ENCODE measurements at places on chromosomes 3 and 15.

DNA sequence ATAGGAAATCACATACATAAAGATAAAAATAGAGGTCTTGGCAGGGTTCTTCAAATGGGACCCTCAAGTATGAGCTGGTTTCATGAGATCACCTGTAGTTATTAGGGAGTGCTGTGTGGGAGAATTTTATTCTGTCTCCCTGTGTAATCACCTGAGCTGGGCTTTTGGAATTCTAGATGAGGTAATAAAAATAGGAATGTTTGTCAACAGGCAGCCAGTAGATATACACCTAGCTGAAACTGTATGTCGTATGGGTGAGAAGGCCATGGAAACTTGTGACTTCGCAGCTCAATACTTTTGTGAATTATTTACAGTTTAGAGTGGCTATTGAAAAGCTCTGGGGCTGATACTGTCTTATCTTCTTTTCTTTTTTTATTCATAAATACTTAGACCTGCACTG is 40.5 kb upstream of the PLCL2 start:
- no peak for DNase-seq

- DNase-seq, result no peak
These were observed 596 bp upstream of the SGO1 start for GRCh38 chr3:20186600-20187004.

DNA sequence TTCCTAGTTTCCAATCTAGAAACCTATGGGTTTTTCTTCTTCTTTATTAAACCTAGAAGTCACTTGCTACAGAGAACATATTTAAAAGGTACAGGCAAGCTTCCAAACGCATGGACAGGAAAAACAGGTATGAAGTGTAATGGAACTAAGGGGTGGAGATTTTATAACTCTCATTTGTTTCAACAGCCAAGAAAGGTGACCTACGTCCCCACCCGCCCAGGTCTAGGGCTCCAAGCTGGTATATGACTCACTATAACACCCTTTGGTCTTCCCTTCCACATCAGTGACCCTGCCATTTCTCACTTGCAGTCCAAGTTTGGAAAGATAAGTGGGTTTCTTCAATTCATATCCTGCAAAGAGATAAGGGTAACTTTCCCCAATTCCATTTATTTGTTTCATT is 6.0 kb upstream of the LIPH start:
- DNase-seq, result no peak

- DNase-seq, result no peak
These were observed 81.4 kb upstream of the TPM1 start for GRCh38 chr15:62961134-62961533.

- no peak for DNase-seq
These were observed 198.7 kb downstream of the AKAP13 start for GRCh38 chr15:85578941-85579701.

GRCh38 chr3:51622413-51622812 is 48.6 kb upstream of the TEX264 start:
- no peak for DNase-seq

- DNase-seq, result no peak
These were observed 26.7 kb downstream of the SNTN start for GRCh38 chr3:63679186-63679585.

- DNase-seq, result no peak
These were observed 1.0 kb downstream of the MYLK start for GRCh38 chr3:123883111-123883510.

DNA sequence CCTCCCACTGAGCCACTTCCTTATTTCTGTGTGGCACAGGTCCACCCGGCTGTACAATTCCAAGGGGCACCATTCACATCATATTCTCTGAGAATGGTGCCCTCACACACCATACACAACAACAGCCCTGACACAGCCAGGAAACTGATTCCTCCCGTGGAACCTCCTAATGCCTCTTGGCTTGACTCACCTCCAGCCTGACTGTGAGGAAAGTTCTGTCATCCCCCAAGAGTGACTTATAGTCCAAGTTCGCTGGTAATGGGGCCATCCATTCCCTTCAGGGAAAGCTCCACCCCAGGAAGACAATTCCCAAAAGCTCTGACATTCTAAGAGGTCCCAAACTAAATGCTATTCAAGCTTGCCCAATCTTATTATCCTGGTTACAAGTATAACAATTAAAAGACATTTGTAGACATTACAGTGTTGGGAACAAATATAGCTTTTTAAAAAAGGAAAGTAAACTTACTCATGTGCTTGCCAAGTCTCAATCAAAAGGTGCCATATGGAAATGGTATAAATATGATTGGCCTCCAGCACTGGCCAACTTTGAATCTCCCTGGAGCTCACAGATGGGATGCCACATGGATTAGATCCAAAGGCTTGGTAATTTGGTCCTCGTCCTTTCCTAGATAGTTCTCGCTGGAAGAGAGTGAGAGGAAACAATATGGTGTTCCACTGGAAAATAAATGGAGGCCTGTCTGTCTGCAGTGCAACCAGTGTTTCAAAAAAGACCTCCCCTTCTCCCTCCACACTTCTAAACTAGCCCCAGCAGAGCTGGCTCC is 56.3 kb upstream of the PSMD6 start:
- DNase-seq, result no peak

DNA sequence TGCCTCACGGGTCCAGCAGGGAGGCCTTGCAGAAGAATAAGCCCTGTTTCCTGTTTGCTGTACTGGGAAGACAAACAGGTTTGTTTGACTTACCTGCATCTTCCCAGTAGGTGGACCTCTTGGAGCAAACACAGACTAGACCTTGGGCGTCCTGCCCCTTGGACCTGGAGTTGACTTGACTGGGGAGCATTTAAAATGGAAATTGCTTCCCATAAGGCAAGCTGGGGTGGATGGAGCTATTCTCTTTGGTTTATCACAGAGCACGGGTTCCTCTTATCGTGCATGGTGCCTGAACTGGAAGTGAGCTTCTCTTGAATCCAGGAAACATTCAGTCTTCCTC is 151.4 kb downstream of the RPLP1 start:
- no peak for DNase-seq

DNA sequence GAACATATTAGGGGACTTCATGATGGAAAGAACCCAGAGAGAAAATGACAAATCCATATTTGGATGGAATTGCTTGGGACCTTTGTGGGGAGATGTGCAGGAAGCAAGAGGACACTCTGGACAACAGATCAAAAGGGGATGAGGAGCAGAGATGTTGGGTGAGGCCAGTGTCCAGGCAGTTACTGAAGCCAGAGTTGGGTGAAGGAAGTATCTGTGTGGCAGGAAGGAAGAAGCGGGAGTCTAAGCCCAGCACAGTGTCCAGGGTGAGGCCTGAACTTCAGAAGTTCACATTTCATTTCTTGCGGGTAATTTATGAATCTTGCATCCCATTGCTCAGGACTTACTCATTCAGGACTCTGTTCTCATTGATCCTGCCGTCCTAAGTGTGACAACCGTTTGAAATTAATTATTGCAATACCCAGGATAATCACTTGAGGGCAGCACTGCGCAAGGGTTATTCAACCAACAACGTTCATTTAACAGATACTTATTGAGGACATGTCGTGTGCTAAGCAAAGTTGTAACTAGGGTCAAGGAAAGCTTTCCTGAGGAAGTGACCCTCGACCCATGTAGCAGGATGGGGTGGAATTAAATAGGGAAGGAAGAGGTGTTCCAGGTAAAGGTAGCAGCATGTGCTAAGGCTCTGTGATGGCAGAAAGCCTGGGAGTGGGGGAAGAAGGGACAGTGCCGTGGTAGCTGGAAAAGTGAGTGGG is 61.3 kb upstream of the CMTM8 start:
- no peak for DNase-seq

GRCh38 chr3:105956306-105956705 is 87.5 kb upstream of the CBLB start:
- DNase-seq, result no peak

GRCh38 chr3:11467875-11468274 is 175.8 kb downstream of the VGLL4 start:
- no peak for DNase-seq

DNA sequence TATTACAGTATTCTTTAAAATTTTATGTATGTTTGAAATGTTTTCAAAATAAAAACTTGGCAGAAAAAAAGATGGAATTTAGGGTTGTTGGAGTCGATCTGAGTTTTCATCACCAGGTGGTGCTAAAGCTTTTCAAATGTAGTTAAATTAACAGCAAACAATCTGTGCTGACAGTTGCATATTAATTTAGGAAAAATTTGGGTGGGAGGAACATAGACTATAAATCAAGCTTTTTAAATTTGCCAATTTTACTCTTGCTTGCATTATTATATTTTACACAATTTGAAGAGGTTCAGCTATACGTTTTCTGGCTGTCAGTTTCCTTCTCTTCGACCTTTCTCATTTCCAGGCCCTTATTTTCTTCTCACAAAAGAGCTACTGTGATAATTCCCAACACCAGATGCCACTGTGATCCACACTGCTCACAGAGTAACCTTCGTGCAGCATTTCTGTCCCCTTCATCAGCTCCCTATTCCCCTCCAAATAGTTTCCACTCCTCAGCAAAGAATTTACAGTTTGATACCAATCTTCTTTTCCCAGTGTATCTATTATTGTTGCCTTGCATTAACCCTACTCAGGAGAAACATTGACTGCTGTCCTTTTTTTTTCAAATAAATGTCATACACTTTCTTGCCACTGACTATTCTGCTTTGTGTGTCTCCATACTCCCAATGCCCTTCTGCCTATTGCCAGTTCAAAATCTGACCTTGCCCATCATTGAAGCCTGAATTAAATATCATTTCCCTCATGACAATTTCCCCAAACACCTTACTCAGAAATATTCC is 53.4 kb upstream of the EIF5A2 start:
- no peak for DNase-seq

DNA sequence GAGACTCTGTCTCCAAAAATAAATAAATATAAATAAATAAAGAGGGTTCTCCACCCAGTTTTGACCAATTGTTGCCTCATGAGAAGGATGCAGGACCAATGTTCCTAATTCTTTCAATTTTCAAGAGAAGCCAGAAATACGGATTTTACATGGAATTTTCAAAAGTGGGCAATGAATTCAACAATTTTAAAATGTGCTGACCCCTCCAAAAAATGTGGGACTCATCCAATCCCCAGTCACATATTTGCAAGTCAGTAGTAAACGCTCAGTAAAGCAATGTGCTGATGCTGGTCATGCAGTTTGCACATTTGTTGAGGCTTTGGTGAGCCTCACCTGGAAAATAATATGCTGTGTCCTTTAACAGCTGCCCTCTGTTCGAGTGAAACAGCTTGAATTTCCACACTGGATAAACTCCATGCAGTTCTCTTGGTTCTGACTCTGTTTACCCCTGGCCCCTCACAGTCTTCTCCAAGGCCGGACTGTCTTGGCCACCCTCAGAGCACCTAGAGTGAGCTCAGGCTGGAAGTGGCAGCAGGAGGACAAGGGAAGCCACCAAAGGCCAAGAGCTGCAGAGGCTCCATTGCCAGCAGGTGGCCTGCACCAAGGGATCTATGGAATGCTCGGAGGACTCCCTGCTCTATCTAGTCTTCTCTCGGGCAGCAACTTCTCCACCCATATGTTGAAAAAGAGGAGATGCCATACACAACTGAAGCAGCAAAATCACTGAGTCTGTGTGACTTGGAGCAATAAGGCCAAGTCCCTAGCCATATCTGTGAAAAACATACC is 246.8 kb downstream of the UACA start:
- DNase-seq, result no peak
